Cortex of kidney (tissue), 1 donor: ENCODE measurements at places on chromosomes 1 and 21.

- DNase-seq: no peak
Measured at GRCh38 chr21:43755820-43756594, 20.1 kb downstream of the CSTB start.

- DNase-seq: no peak
Measured at GRCh38 chr1:54782588-54782987, 18.3 kb upstream of the PARS2 start.

GRCh38 chr1:241086686-241087085 is 270.3 kb downstream of the RGS7 start:
- DNase-seq: no peak

DNA sequence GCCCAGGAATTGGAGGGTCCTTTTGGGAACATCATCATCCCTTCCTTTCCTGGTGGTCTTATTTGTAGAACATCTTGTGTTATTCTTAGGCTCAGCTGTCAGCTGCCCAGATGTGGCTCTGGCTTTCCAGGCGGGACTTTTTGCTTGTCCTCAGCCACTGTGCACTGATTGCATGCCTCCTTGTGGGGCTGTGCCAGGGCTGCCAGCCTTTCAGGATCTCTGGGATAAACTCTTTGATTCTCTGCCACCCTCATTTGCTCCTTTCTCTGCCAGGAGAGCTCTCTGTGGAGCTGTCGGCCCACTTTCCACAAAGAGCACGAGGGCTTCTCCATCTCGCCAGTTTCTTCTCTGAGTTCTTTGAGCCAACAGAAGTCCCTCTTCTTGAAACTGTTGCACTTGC is 63.1 kb downstream of the PTPRU start:
- no peak for DNase-seq

DNA sequence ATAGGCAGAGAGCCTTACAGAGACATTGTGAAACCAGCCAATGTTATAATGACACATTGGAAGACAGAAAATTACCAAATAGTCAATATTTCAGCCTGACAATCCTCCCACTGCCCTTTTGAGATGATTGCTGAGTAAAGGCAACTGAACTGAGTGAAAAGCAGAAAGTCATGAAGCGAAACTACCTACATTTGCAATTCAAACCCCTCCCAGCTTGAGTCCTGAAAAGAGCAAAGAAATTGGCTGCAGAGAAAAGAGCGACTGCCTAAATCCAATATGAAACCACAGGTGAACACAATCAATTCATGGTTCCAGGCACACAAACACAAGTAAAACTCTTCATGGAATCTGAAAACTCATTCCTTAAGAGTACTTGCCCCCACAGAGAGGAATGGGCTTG is 143.4 kb upstream of the CHRM3 start:
- no peak for DNase-seq

DNA sequence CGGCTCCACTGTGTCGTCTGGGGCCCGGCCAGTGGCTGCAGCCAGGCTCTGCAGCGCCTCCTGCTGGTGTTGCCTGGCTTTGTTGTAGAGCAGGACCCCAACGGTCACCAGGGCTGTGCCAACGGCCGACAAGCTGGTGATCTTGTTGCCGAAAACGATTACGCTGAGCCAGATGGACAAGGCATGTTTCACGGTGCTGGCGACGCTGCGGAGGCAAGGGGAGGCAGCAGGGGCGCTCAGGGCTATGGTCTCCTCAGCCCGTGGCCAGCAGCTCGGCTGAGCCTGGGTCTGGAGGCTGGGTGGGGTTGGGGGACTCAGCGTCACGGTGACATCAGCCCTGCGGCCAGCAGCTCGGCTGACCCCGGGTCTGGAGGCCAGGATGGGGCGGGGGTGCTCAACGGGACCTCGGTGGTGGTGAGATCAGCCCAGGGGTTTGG is 7.0 kb upstream of the CDK11B start:
- DNase-seq: no peak

DNA sequence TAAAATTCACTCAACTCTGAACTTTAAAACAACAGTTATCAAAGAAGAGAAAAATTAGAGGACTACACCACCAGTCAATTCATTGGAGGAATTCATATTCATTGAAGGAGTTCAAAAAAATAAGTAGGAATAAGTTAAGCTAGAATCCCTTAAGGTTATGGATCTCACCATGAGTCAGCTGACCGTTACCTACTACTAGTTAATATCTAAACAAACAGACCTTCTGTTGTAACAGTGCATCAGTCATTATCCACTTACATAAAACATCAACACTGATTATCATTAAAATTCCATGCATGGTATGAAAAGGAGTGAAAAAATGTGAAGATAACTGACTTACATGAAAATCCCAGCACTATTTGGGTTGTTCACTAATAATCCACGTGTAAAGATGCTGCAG is 44.9 kb downstream of the FOXJ3 start:
- DNase-seq: no peak

- no peak for DNase-seq
Measured at GRCh38 chr1:33049371-33049770, 12.7 kb upstream of the AK2 start.

GRCh38 chr1:39409055-39409816 is 82.2 kb upstream of the BMP8A start:
- DNase-seq: no peak

- no peak for DNase-seq
Measured at GRCh38 chr1:164470996-164471395, 88.0 kb upstream of the PBX1 start.

GRCh38 chr1:16979475-16980327 is 719 bp downstream of the MFAP2 start:
- no peak for DNase-seq

- DNase-seq: no peak
Measured at GRCh38 chr1:174743654-174744561, 255.8 kb upstream of the CACYBP start.

DNA sequence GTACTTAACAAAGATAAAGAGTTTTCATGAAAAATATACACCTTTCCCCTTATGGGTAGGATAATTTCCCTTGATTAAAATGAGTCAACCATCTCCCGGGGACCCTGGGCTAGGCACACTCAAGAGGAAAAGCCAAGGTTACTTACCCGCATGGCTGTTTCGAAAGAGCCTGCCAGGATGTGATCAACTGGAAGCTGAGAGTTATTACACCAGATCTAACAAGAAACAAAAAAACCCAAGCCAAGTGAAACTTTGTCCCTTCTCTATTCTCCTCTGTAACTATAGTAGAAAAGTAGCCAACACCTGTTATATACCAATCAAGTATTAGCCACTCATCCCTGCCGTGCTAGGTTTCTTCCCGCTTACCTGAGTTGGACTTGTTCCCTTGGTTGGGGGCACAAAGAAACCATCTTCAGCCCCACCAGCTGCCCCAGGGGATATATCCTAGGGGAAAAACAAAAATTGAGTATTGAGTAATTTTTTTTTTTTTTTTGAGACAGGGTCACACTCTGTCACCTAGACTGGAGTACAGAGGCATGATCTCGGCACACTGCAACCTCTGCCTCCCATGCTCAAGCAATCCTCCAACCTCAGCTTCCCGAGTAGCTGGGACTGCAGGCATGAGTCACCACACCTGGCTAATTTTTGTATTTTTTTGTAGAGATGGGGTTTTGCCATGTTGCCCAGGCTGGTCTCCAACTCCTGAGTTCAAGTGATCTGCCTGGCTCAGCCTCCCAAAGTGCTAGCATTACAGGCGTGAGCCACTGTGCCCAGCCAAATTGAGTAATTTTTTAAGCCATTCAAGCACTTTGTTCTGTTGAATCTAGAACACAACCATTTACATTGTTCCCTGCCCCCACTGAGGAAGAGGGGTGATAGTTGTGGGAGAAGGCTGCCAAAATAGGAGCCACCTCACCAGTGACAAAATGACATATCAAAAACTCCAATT is 8.4 kb upstream of the PEX19 start:
- DNase-seq: no peak

GRCh38 chr1:186220911-186221310 is 154.1 kb downstream of the TPR start:
- no peak for DNase-seq

GRCh38 chr1:46806196-46807020 is 7.6 kb downstream of the CYP4B1 start:
- DNase-seq: no peak

DNA sequence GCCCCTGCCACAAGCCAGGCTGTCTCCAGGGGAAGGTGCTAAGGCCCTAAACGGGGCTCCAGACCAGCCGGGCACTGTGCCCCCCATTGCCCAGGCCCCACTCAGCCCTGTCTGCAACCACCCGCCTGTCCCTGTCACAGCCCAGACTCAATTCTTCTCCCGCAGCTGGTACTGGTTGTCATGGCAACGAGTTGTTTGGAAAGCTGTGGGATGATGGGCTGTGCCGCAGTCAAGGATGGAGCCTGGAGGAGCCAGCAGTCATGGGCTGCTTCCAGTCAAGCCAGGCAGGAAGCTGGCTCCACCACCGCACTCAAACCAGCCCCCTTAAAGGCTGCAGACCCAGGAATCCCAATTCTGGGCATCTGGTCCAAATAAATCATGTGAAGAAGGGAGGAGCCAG is 4.2 kb downstream of the SPOCD1 start:
- DNase-seq: no peak

- DNase-seq: no peak
Measured at GRCh38 chr1:153245466-153245865, 14.0 kb upstream of the LORICRIN start.

- no peak for DNase-seq
Measured at GRCh38 chr1:154745286-154745731, 124.8 kb downstream of the KCNN3 start.

DNA sequence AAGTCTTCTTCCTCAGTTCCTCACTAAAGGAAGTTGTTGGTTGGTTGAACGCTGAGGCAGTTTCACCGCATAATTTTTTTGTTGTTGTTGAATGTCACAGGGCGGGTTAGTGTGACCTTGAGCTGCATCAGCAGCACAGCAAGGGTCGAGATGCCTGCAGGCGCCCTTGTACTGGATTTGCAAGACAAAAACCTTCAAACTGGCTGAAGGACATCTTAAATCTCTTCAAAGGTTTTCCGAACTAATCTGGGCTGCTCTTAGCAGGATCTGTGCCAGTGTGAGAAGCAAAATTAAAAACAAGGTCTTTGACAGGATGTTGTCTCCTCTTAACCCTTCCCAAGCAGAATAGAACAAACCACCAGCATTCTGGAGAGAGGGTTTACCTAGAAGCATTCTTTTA is 59.4 kb downstream of the NRIP1 start:
- no peak for DNase-seq

DNA sequence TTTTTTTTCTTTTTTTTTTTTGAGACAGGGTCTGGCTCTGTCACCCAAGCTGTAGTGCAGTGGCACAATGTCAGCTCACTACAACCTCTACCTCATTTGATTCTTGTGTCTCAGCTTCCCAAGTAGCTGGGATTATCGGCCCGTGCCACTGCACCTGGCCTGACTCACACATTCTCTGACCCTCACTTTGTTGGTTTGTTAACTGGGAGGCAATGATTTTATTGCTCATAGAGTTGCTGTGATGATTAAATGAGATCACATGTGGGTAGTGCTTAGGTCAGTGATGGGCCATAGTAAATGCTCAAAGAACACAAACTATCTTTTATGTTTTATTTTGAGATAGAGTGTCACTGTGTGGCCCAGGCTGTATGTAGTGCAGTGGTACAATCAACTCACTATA is 47.3 kb upstream of the SSBP3 start:
- no peak for DNase-seq

GRCh38 chr1:16012590-16013219 is 5.1 kb downstream of the HSPB7 start:
- no peak for DNase-seq

DNA sequence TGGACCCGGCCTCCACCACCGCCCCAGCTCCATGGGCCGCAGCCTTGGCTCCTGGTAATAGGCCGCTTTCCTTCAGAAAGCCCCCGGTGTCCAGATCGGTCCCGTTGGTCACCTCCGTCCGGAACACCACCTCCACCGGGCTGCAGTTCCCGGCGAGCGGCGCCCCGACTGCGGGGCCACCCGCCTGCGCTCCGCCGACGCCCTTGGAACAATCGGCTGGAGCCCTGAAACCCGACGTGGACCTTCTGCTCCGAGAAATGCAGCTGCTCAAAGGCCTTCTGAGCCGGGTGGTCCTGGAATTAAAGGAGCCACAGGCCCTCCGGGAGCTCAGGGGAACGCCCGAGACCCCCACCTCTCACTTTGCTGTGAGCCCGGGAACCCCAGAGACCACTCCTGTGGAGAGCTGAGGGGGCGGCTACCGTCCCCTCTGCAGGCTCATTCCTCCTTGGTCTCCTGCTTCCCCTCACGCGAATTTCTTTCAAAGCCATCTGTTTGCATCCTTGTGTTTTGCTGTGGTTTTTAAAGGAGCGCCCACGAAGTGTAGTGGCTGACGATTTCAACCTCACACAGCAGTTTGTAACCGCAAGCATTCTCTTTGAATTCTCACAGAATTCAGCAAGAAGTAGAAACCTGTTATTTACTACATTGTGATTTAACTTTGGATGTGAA is 6.0 kb downstream of the FCRLB start:
- DNase-seq: no peak

- DNase-seq: no peak
Measured at GRCh38 chr1:13628218-13628617, 44.6 kb downstream of the PDPN start.

DNA sequence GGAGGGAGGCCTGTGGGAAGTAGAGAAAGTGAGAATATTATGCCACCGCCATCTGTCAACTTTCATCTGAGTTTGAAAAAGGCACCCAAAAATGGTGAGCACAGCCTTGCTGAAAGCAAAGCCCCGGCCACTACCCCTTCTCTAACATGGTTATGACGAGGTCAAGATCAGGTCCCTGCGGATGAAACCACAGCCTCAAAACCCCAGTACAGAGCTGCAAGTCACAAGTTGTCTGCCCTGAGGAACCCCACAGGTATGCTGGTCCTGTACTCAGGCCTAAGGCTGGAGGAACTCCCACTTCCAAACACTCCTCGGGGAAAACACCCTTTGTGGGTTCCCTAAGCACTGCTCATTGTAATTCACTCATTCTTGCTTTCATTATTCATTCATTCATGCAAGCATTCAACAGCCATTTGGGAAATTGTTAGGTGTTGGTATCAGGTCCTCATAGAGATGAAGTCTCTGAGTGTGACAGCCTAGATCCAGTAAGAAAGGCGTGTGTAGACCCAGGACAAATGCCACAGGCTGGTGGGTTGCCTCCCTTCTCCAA is 216.6 kb upstream of the EDN2 start:
- DNase-seq: no peak

GRCh38 chr21:44818640-44819011 is 764 bp upstream of the SUMO3 start:
- no peak for DNase-seq
